ENCODE measurements at places on chromosomes 4 and X.
A peak's percentile ranks its signal among the peaks of the same experiment; 100 is the strongest.

- no peak for DNase-seq
Measured at GRCh38 chr4:18945464-18945863, 923.9 kb upstream of the LCORL start.

GRCh38 chr4:109156356-109156755, 146.1 kb downstream of the COL25A1 start:
- DNase-seq: no peak

- DNase-seq: no peak
Measured at GRCh38 chr4:1357356-1358248, 10.6 kb downstream of the UVSSA start.

DNA sequence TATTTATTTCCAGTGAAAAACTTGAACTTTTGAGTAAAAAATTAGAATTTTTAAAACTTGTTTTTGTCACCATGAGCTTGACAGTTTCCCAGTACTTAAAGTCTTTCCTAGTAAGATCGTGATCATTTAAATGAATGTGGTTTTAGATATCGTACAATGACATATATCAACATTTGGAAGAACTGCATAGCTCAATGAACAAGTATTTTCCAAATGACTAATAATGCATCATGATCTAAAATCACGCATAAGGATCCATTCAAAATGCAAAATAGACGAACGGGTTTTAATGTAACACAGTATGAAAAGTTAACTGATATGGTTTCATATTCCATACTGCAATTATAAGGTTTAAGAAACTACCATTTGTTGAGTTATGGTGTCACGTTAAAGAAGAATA, 4.1 kb upstream of the NDNF start:
- DNase-seq: no peak

- DNase-seq: no peak
Measured at GRCh38 chr4:153943738-153944415, 155.0 kb upstream of the SFRP2 start.

DNA sequence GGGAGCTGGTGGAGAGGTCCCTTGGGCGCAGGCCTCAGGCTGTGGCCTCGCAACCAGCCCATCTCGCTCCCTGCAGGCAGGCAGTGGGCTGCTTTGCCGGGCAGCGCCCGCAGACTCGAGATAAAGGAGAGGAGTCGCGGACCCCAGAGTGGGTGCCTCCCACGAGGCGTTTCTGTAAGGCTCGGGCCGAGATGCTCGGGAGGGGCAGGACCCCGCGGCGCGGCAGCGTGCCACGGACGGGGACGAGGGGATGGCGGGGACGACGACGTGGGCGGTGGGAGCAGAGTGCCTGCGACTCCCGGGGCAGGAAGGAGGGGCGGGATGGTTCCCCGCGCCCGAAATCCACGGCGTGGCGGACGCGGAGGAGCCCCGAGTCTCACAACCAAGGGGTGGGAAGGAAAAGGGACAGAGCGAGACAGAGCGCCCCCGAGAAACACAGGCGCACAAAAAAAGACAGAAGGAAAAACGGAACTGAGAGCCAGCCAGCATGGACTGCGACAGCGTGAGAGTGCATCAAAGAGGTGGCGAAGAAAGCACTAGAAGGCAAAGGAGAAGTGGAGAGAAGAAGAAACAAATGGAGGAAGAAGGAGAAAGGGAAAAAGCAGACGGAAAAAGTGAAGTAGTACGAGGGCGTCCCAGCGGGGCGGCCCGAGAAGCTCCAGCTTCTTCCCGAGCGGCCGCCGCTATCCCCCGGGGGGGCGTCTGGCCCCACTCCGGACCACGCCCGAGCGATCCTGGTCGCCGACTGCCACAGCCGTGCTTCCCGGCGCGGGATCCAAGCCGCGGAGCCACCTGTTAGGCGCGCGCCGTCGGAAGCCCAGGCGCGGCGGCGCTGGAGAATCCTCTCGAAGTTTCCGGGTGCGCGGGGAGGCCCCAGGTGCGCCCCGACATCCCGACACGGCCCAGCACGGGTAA, 1.5 kb downstream of the BEND4 start:
- DNase-seq: peak; percentile 12

DNA sequence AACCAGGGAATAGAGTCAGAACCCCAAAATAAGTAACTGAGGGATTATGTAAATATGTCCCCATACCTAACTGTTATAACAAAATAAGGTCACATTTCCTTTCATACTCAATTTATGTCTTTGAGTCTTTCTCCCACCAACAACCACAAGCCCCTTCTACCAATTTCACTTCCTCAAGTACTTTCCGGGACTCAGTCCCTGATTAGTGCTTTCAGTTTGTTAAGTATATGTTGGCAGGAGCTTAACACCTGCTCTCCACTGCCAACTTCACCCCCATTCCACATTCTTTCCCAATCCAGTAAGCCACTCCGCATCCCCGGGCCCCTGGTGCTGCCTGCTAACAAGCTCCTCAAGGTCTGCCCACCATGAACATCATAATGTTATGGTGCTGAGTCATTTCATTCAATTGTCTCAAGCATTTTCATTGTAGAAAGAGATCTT, 71.3 kb upstream of the SPRY1 start:
- DNase-seq: no peak

DNA sequence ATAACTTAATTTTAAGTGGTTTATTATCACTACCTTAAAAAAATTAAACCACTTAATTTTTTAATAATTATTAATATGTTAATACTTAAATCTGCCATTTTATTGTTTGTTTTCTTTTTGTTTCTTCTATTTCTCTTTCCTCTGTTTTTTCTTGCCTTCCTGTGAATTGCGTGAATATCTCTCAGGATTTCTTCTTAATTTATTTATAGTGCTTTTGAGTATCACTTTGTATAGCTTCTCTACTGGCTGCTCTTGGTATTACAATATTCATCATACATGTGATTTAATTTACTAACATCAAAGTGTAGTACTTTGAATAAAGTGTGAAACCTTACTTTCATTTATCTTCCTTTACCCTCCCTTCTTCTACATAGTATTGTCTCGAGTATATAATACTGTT, 349.5 kb upstream of the CPXCR1 start:
- DNase-seq: no peak

DNA sequence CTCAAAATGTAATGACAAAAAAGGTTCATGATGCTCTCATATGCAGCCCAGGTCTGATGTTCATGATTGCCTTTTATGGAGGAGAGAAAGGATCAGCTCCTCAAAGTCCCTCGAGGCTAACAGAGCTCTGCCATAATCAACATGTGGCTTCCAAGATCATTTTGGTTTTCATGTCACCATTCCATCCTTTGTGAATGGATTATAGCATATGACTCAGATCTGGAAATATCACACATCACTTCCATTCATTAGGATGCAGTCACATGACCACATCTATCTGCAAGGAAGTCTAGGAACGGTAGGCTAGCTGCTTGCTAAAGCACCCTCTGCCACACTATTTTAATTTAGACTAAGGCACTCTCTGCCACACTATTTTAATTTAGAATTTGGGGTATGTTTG, 77.6 kb downstream of the COX18 start:
- no peak for DNase-seq

GRCh38 chrX:103554687-103555424, 30.5 kb upstream of the TCEAL4 start:
- peak; percentile 71 for DNase-seq

GRCh38 chr4:126895988-126896570, 736.7 kb upstream of the INTU start:
- DNase-seq: no peak

- no peak for DNase-seq
Measured at GRCh38 chr4:113024388-113024787, 25.1 kb upstream of the ANK2 start.

DNA sequence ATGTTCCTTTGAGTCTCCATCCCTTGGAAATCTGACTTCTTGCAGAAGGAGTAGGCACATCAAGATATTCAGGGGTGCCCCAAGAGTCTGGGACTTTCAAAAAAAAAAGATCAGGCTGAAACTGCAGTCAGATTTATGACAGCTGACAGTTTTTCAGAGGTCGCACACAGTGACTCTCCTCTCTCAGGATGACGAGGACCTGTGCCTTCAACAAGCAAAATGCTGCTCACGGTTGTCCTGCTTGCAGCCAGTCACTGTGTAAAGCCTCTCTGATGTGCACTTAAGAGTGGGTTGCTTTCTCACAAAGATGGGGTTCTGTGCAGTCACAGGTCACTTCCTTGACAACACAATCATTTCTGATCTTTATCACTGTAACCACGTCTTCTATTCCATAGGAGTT, 178.2 kb downstream of the PTTG2 start:
- DNase-seq: no peak

DNA sequence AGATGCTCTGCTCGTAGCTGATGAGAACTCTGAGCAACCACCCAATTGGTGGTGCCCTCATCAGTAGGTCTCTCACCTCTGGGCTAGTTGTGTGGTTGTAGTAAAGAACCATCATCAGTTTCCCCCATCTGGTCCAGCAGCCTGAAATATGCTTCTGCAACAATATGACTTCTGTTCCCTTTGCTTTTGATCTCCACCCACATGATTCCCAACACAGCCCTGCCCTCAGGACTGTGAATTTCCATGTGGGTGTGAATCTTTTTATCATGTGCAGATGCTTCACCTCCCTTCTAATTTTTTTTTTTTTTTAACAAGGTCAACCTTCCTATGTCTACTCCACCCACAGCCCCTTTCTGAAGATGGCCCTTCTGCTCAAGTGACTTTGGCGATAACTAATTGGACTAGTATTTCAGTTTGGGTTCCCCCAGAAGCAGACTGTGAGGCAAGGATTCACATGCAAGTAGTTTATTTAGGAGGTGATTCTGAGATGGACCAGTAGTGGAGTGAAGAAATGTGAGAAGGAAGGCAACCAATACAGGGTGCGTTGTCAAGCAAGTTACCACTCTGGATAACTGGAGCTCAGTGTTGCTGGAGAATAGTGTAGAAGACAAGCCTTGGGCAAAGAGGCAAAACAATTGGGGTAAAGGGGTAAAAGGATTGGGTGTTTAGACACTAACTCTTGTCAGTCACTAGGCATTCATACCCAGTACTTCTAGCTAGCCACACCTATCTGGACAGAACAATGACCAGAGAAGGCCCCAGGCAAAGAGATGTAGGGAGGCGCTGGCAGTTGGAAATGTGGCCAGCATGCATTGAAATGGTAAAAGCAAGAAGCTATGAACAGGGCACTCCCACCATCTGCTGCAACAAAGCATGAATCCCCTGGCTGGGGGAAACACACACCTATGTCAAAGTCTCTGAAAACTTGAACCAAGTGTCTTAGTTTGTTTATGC, 466.2 kb downstream of the BCOR start:
- DNase-seq: no peak

DNA sequence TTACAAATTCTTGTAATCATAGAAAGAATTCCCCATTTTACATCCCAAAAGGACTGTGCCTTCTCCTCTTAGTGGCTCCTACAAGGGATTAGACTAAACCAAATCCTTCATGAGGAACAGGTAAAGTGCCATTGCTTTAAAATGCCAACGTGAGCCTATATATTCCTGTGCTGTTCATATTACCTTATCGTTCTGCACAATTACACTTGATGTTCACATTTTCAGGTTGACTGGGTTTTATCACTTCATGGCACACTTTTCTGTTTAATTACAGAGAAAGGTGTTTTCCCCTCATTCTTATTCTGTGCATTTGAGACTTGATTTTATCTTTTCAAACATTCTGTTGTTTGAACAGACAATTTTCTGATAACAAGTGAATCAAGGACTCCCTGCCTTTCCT, 645.6 kb upstream of the FTHL17 start:
- DNase-seq: no peak

DNA sequence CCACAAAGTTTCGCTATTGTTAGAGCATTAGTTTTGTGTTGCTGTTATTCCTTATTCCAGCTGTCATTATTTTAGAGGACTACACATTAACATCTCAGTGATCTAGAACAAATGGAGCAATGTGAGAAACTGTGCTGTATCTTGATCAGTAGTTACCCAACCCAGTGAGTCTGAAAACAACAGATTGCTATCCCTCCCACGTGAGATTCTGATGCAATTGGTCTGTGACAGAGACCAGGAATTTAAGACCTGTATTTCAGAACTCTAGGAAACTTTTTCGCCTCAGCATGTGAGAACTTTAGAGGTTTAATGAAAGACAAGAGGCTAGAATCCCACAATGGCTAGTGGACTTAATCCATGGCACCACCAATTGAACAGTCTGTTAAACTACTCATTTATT, 35.7 kb upstream of the CDS1 start:
- no peak for DNase-seq

GRCh38 chr4:184801781-184802696, 23.7 kb downstream of the ACSL1 start:
- DNase-seq: no peak

DNA sequence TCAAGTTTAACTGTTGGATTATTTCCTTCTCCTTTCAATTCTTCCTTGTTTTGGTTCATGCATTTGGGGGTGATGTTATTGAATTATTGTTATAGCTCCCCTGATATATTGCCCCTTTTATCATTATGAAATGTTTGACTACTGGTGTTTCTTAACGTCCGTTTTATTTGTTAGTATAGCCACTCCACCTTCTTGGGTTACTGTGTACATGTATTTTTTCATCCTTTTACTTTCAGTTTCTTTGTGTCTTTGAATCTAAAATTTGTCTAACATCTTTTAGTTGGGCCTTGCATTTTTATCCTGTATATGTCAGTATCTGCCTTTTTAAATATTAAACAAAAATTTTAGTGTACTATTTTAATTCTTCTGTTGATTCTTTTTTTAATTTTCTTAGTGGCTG, 88.7 kb downstream of the TNIP2 start:
- no peak for DNase-seq

DNA sequence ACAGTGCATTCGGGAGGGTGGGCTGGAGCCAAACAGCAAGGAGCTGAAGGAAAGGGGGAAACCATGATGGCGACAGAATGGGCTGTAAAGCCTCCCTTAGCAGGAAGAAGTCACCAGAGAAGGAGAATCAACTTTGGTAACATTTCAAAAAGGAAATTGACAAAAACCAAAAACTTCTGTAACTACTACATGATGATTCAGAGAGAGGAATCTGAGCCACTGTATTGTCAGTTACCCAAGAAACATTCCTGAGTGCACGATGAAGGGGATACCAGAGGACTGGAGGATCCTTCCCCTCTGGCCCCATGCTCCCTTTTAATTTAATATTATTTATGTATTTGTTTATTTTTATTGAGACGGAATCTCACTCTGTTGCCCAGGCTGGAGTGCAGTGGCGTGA, 26.3 kb downstream of the PDHA1 start:
- DNase-seq: no peak

- DNase-seq: no peak
Measured at GRCh38 chr4:185513489-185514181, 21.7 kb downstream of the PDLIM3 start.

DNA sequence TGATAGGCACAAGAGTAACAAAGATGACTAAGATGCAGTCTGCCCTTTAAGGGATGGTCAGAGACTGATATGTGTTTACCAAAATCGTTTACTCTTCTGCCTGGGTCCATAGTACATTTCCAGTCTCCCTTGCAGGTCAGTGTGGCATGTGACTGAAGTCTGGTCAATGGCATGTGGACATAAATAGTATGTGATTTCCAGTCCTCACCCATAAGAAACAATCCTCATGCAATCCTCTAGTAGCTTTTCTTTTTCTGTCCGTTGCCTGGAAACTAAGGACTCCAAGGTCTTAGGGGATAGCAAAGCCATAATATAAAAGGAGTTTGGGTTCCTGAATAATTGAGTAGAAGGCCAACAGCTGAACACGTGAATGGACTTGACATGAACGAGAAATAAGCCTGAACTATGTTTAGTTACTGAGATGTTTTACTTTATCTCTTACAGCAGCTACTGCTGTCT, 1.1 kb downstream of the SLC9B2 start:
- DNase-seq: no peak

All from stimulated activated naive CD8-positive, alpha-beta T cell treated with anti-CD3 and anti-CD28 coated beads, Interleukin-15, Interleukin-2, amounts not matched to agents 100 U/mL and 50 U/mL, for 24 hours (primary cell).